DMS153 (cell line): ENCODE measurements at places on chromosomes 12 and 14.

- DNase-seq = no peak
Measured at GRCh38 chr14:95319312-95320077, at the start of gene CLMN. CLMN (minus strand) TSS chr14:95319908; CDS start chr14:95319792, 116 bp downstream.

DNA sequence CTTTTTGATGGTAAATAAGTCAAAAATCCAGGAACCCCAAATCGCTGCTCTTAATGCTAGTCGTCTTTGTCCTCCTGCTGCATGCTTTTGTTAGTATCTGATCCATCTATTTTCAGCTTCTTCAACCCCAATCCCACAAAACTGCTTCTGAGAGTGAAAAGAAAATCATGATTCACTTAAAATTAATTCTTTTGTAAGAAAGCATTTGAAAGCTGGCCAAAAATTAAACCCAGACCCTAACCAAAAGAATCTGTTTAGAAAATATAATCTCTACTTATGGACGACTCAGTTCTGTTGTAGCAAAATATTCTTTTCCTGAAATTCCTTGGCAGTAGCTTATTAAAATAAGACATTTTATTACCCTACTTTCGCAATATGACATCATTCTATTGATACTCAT lies 443.6 kb upstream of the SYT1 start:
- no peak for DNase-seq

DNA sequence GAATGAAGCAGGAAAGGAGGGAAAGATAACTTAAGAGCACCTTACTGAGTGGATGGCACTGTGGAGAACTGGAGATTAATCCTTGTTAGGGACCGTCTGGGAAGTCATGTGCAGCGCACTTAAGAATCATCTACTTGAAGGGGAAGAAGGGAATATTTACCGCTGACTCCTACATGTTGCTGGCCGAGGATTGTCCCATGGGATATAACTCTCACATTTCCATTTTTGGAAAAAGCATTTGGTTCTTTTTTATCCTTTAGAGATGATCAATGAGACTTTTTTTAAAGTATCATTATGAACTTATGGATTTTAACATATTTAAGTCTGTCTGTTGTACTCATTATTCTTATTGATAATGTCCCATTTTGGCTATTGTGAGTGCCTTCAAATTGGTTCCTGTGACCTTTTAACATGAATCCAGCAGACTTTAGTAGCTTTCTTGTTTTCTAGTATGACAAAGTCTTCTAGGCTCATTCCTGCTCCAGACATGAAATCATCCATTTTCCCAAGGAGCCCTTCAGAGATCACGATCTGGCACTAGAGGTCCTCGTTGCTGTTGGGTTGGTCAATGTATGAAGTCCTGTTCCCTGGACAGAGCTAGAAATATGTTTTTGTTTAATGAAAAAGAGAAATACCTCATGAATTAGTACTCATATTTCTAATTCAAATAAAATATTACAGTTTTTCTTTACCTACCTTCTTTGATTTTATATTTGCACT lies 20.2 kb upstream of the FAM234B start:
- no peak for DNase-seq

DNA sequence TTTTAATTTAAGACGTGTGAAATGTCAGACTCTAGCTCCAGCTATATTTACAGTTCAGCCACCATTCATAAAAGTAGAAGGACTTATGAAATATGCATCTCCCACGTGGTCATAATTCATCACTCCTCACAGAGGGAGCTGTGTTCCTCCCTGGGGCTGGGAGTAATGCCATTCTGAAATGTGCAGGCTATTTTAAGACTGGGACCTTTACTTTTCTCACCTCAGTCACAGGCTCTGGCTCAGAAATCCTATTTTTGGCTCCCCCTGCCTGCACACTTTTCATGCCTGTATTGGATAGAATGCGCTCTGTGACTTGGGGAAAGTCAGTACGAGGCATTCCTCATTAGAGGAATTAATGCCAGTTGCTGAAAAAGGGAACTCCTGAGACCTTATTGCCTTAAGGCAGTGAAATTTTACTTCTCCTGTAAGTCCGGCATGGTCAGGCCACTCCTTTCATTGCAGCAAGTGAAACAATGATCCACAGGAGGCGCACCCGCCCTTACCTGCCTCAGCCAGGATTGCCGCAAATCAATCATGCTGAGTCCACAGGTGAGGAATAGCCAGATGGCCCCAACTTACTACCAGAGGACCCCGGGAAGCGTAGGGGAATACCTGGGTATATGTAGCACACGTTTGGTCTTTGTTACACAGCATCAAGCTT lies 1133.2 kb upstream of the TMEM132C start:
- no peak for DNase-seq

DNA sequence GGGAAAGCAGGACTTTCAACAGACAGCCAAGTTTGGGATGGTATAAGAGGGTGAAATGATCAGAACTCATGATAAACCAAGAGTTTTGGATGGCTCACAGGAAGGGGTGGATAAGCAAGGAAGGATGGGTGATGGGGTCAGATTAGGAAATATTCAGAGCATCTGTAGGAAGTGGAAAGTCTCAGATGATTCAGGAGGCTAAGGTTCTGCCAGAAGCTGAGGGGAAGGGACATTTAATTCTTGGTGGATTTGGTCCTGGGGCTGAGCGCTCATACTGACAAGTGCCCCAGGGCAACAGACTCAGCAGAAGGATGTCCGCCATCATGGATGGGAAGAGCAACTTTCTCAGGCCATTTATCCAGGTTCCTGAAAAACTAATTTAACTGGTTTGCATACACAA lies 28.4 kb upstream of the BDKRB2 start:
- DNase-seq = no peak

- DNase-seq = no peak
Measured at GRCh38 chr12:4881266-4882064, 28.2 kb upstream of the KCNA1 start.

DNA sequence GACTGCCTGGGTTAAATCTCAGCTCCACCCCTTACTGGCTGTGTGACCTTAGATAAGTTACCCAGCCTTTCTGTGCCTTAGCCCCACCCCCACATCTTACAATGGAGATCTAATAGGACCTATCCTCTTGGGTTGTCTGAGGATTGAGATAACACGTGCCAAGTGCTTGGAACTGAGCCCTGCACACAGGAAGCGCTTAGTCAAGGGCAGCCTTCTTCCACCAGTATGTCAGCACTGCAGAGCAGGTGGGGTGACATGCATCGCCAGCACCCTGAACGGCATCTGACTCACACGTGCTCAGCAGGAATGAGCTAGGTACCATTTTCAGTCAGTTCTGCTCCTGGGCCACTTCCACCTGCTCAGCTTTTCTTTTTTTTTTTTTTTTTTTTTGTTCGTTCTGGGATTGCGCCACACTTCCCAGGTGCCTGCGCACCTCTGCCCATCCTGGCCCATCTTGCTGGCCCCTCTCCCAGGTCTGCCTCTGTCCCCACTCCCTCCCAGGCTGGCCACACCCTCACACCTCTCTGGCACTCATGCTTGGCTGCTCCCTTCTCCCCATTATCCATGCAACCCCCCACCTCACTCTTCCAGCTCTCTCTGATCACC lies 19.6 kb downstream of the LGMN start:
- DNase-seq = peak; percentile 39

DNA sequence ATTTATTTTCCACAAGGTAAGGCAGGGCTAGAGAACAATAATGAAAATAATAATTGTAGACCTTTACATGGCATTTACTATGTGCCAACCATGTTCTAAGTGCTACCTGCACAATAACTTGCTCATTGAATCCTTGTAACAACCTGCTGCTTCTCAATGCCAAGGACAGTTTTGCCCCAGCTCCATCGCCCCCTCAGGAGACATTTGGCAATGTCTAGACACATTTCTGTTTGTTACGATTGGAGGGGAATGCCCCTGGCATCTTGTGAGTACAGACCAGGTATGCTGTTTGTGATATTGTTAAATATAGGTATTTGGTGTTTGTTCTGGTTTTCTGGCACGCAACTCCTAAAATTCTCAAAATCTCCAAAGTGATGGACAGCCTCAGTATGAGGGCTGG lies 8.1 kb upstream of the ATXN2 start:
- DNase-seq = no peak

DNA sequence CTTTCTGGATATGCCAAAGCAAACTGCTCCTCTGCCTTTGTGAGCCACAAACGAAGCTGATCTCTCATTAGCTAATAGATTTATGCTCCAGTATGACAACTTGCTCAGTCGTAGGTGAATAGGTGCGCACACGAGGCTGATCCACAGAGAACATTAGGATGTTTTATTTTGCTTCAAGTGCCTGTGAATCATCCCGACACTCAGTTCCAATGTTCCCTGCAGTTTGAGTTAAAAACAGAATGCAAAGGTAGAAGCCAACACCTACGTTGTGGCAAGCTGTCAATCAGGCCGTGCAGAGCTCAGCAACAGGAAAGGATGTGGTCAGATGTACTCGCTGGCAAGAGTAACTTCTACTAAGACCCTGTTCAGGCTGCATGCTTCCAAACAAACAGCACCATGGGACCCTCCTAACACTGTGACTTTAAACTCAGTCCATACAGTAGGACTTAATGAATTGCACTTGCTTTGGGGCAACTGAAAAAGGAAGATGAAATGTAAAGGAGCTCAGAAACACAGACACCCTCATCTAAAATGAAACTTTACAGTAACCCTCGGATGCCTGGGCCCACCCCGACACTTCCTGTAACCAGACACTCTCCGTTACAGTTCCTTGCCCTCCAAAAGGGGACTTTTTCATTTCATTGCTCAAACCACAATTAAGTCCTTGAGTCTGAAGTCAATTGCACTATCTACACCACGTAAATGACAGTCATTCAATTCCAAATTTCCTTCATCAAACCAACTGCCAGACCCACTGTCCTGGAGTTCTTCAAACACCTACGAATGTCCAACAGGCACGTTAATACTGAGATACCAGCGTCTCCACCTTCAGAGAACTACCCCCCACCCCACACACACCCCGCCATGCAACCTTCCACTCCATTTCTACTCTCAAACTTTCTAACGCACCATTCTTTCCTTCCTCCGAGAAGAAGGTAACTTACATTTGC lies 1.6 kb downstream of the CCDC88C start:
- peak; percentile 38 for DNase-seq

DNA sequence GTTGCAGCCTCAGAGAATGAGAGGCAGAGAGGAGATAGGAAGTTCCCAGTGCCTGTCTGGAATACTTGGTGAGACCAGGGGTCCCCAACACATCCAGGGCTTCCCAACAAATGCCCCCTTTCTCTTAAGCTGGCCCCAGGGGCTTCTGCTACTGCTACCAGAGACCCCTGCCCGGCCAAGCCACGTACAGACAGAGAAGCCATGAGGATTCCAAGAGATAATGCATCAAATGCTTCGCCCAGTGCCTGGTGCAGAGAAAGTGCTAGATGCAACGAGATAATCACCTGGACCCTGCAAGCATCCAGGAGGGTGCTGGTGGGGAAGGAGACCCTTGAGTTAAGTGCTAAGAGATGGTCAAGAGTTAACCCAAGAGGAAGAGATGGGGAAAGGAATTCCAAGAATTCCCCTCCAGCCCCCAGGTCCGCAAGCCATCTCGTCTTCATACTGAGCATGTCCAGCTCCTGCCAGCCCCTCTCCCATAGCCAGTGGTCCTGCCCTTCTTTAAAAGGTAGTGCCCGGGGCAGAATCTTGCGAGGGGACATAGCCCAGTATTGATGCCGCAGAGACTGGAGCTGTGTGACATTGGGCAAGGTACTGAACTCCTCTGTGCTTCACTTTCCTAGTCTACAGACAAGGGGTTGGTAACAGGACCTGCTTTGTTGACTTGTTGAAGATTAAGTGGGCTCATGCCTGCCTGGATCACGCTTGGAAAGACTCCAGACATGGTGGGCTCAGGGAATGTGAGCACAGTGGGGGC lies 103.3 kb downstream of the CALM1 start:
- no peak for DNase-seq

- no peak for DNase-seq
Measured at GRCh38 chr12:66640691-66641460, 38.0 kb downstream of the GRIP1 start.

DNA sequence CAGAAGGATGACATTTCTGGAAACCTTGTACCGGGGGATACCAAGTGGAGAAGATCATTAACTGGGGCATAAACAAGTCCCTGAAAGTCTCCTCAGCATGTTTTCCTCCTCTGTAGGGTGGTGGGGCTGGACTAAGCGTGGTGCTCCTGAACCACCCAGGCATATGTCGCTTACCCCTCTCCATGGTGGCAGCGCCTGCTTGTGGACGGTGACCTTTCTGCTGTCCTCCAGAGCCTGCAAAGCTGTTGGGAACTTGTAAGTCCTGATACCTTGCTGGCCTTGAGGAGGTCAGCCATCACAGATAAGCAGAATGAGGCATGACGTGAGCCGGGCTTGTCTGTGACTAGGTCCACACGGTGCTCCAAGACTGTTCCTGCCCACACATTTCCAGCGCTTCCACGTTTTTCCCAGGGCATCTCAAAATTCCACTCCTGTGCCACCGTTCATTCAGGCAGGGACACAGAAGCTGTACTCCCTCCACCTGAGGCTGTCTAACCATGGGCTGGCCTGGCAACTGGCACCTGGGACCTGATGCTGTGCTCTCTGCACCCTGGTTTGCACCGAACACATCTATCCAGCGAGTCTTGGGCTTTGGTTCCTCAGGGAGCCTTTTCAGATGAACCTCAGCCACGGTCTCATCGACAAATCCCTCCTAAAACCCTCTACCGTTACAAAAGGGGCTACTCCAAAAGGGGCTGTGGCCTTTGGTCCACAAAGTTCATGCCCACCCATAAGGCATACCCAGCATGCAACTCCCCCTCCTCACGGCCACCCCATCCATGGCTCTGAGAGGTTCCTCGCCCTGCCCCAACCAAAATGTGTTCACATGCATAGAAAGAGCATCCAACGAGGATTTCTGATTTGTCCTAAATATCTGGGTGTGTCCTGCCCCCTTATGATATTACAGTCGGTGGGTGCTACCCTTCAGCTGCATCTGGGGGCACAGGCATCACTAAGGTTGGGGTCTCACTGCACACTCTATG lies 199.6 kb upstream of the DIO3 start:
- no peak for DNase-seq

DNA sequence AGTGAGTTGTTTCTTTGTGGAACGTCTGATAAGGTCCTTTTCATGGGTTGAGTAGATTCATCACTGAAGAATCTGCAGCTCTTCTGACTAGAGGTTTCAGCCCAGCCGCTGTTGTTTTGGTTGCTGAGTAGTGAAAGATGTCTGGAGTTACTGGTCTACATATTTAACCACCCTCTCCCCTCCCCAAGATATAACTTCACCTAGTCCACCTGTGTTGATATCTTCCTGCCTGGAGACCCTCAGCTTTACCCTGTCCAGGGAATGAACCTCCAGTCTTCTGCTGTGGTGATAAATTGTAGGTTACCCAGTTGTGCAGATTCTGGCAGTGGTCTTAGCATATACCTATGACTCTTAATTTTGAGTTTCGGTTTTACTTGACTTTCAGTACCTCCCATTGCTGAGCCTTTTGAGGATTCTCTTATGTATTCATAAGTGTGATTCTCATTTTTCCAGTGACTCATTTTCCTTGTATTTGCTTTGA lies 62.9 kb downstream of the CCDC91 start:
- no peak for DNase-seq

GRCh38 chr12:29778531-29778930 lies 5.2 kb downstream of the TMTC1 start:
- DNase-seq = no peak
